ENCODE measurements at places on chromosomes 5 and 9.

DNA sequence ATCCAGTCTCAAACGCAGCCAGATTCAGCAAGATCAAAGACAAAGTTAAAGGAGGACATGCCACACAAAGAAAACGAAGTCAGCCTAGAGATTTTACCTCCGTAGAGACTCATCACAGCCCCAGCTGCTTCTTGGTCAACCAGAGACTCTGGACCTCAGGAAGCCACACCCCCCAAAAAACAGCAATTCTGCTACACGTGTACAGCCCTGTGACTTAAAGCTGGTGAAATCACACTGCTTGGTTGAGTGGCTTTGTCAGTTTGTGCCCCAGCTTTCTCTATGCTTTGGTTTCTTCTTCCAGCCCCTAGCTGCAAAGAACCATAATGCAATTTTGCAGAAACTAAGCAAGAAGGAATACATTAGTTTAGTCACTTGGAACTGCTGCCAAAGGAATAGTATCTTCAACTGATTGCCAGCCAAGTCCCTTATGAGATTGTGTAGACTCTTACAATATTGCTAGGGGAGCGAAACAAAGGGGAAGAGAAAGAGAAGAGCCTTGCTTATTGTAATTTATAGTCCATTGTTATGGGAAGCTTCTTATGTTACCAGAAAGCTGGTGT lies 158.8 kb upstream of the ZNF462 start:
- DNase-seq: no peak

- no peak for DNase-seq
Observed at GRCh38 chr5:112718344-112718743, 19.3 kb upstream of the APC start.

DNA sequence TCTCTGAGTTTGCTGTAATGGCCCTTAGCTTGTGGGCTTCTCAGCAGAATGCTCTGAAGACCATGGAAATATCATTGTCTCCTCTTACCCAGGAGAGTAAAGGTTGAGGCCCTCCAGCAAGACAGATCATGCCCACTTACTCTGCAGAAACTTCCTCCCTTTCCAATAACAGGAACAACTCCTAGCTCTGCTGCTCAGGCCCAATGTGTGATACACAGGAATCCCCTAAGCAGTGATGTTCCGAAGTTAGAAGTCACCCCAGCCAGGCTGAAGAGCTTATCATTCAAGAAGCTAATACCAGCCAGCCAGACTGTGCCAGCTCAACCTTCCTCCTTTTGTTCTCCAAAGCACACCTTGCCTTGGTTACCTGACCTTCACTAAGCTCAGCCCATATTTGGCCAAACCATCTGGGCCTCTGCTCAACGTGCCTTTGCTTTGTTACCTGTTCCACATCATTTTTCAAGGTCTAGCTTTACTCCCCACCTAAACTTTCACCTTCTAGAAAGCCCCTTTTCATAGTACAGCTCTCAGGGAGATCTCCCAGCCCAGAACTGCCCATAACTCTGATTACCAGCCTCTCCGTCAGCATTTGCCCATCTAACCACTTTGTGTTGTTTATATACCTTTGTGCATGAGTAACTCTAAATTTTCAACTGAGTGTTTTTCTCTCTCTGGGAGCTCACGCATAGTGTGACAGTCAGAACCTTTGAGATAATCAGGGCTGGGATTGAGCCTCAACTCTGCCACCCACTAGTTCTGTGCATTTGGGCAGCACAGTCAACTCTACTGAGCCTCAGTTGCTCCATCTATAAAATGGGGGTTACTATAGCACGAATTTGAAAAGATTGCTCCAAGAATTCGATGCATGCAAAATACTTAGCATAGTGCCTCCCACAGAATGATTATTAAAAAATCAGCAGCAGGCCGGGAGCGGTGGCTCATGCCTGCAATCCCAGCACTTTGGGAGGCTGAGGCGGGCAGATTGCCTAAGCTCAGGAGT lies 107.6 kb upstream of the CPEB4 start:
- no peak for DNase-seq

- DNase-seq: peak; percentile 57
Observed at GRCh38 chr5:94849821-94850736, 231.6 kb downstream of the SLF1 start.

DNA sequence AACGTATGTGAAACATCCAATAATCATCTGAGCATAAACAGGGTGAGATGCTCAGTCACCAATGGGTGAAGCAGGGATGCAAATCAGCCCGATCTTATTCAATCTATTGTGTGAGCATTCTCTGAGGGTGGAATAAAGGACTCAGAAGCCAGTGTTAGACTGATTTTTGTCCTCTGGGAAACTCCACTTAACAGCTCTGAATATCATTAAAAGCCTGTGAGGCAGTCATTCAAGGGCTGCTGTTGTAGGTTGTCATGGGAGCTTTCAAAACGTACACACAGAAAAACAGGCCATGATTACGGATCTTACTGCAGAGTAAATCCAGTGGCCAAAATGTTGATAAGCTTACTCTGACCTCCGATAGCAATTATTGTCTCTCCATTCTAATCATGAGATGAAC lies 266.5 kb upstream of the EFNA5 start:
- no peak for DNase-seq

GRCh38 chr5:172524573-172525021 lies 70.3 kb upstream of the SH3PXD2B start:
- no peak for DNase-seq

DNA sequence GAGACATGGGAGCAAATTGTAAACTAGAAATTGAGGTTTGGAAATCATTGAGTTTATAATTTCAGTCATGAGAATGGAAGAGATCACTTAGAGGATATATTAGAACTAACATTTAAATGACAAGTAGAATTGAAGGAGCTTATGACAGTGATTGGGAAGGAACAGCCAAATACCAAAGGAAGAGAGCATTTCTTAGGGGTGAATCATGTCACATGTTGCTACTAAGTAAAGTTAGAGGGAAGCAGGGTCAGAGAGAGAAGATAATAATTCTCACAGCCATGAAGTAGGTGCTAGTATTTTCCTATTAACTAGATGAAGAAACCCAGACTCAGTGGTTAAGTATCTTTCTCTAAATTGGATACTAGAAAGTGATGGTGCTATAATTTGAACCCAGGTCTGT lies 59.3 kb downstream of the COMMD10 start:
- DNase-seq: peak; percentile 51

DNA sequence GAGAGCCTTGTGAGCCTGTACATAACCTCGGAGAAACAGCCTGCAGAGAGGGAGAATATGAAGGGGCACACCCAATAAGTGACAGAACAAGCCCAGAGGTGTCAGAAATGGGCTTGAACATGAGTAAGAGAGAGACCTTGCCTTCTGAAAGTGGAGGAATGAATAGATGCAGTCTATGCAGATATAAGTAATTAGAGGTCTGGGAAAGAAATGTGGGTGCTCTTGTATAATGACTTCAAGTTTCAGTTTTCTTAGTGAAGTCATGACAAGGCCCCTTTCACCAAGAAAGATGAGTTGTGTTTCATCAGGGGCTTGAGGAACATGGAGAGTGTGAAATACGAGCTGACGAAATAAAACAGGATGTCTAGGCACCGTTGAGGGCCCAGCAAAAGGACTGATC lies 15.1 kb downstream of the GRAMD2B start:
- DNase-seq: no peak

DNA sequence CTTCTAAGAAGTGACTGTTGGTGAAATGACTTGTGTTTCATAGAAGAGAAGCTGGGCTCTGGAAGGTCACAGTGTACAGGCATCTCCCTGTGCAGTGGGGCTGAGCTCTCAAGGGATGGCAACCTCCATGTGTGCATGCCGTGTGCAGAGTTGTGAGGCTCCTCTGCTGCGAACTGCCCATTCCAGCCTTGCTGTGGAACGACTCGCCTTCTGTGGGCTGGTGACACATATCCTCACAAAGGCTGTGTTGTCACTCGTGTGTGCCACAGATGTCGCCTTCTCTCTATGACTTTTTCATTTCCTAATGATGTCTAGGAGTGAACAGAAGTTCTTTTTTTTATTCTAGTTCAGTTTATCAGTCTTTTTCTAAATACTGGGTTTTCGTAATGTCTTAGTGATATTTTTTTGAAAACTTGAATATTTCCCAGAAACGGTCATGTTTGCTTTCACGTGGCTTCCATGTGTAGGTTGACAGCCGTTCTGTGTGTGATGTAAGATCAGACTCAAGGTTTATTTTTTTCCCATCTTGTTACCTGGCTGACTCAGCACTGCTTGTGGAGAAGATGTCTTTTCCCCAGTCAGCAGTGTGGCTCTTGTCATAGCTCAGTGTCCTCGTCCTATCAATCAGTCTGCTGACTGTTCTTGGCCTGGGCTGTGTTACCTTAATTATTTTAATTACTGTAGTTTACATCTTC lies 57.3 kb upstream of the CACNA1B start:
- peak; percentile 18 for DNase-seq

GRCh38 chr5:180642779-180643178 lies 6.6 kb downstream of the FLT4 start:
- DNase-seq: no peak

- DNase-seq: peak; percentile 86
Observed at GRCh38 chr5:180799902-180800801, 2.5 kb downstream of the MGAT1 start.
